Fibroblast of skin of left biceps (primary cell): ENCODE measurements at places on chromosomes 2 and 18.

DNA sequence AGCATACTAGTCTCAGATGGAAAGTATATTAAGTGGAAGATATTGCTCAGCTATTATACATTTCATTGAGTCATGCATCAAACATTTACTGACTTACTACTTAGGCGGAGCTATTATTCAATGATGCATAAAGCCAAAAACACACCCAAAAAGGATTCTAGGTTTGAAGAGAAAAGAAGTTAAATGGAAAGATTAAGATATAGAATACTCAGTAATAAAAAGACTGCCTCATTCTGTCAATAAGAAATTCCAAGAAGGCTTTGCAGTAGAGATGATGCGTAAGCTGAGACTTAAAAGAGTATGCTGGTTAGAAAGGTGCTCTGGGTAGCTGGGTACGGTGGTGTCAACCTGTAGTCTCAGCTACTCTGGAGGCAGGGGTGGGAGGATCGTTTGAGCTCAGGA lies 27.6 kb downstream of the STK17B start:
- no peak for DNase-seq

DNA sequence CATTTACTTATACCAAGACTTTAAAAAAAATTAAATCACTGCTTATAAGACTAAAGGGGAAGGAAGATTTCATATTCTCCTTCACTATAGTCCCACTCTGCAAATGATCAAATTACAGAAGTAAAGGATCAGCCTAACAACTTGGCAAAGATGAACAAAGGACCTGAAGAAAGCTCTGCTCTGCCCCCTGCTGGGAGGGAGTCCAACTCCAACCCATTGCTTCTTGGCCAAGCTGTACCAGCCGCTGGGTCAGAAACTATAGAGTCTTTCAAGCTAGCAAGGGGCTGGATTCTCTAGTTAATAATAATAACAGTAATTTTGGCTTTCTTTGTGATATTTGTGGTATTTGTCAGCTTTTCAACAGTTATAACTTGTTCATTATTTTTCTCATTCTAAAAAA lies 927.0 kb upstream of the CRIM1 start:
- DNase-seq, result no peak

DNA sequence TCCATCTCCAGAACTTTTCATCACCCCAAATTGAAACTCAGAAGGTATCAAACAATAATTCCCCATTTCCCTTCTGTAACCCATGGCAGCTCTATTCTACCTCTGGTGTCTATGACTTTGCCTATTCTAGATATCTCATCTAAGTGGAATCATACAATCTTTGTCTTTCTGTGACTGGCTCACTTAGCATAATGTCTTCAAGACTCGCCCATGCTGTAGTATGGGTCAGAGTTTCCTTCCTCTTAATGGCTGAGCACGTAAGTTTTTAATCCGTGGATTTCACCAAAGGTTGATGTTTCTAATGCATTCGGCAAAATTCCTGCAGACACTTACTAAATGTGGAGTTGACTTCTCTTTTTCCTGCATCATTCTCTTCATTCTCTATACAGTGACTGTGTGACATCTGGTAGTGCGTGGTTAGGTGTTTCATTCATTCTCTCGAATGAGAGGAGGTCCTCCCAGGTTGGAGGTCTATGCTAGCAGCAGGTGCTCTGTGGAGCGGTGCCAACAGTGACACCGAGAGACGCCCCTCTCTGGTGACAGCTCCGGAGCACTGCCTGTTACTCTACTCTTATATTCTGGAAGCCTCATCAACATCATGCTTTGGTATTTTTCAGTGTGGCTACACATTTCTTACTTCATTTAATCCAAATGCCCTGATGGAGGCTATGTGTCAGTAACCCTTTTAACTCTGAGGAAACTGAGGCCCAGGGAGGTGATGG lies 50.1 kb downstream of the ATOH8 start:
- no peak for DNase-seq

DNA sequence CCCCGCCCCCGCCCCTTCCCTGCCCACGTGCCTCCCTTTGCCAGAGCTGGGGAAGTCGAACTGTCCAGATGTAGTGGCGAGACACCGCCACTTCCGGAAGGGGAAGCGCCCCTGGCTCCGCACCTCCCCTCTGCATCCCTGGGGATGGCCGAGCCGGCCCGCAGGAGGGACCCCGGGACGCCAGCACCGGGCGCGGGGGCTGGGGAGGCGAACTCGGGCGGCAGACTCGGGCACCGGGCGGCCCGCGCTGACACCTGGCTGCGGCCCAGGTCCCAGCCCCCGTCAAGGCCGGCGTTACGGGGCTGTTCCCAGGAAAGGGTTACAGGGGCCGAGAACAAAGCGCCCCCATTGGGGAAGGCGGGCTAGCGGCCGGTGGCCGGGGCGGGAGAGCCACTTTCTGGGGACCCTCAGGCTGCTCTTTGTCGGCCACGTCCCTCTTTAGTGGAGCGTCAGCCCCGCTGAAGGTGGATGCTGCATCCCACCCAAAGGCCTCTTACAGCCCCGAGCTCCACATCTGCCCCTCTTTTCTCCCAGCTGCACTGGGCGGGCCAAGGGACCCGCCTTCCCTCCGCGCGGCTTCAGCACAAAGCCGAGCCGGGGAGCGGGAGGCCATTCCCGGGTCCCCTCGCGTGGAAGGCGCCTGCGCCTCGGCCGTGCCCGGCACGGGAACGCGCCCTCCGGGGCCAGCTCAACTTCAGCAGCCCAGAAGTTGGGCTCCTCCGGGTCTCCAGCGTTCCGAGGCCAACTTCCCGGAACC lies 1.3 kb downstream of the SDC1 start:
- DNase-seq, result no peak

- DNase-seq, result no peak
Measured at GRCh38 chr2:154600927-154601494, 97.5 kb upstream of the KCNJ3 start.

DNA sequence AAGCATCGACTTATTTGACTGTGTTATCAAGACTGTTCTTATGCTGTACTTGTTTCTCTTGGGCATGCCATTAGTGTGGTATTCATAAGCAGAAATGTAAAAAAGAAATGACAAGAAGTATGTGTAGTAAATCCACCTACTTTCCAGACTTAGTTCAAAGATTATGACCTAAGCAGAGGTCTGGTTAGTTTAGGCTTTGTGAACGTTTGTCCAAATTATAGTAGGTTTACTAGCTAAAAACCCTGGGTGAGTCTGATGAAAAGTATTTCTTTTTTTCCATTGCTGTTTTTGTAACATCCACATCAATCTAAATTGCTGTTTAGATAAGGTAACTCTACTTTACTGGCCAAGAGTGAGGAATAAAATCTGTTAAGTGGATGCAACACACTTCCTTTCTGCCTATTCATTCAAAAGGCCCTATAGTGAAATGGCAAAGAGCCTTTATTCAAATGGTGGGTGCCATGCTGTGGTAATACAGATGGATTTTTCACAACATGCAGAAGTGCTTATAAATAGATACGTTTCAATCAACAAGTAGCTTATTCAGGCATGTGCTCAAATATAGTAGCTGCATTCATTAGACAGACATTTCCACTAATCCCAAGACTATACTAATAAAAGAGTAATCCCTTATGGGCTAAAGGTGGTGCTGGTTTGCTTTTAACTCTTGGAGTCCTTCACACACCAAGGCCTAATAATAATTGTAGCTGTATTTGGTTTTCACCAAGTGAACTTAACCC lies 122.5 kb upstream of the LTBP1 start:
- no peak for DNase-seq

DNA sequence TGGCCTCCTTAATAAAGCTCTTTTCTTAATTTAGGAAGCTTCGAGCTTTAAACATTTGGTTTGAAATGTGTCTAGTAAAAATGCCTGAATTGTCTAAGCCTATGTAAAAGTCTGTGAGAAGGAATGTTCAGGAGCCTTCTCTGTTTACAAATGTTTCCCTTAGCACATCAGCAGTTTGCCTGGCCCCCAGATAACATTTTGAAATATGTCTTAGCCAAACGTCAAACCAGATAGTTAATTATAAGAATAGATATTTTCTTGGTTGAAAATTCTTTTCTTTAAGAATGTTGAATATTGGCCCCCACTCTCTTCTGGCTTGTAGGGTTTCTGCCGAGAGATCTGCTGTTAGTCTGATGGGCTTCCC lies 498.6 kb downstream of the CCDC85A start:
- no peak for DNase-seq

GRCh38 chr2:128773641-128774319 lies 455.1 kb upstream of the HS6ST1 start:
- DNase-seq, result no peak

DNA sequence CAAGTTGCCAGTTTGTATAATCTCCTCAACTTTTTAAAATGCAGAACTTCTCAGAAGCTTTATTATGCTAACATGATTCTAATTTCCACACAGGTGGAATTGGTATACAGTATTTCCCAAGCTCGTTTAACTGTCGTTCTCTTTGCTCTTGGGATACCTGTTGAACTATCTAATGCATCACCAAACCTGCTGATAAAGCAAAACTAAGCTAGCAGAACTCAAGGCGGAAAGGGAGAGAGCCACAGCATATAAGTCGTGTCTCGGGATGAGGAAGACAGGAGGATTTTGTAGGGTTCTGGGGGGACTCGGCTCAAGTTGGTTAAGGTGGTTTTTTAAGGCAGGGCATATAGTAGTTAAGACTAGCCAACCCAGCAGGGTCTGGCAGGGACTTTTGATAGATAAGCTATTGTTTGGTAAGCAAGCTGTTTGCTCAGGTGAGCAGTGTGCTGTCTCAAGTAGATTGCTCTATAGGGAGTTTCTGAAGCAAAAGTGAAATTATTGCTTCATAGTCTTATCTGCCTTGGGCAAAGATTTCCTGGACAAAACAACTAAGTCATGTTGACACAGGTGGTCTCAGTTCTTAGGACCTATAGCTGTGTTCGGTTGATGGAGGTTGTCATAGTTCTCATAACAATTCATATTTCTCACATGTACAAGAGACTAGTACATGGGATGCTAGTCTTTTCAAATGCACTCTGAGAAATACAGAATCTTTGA lies 28.2 kb upstream of the CHRNA1 start:
- no peak for DNase-seq

DNA sequence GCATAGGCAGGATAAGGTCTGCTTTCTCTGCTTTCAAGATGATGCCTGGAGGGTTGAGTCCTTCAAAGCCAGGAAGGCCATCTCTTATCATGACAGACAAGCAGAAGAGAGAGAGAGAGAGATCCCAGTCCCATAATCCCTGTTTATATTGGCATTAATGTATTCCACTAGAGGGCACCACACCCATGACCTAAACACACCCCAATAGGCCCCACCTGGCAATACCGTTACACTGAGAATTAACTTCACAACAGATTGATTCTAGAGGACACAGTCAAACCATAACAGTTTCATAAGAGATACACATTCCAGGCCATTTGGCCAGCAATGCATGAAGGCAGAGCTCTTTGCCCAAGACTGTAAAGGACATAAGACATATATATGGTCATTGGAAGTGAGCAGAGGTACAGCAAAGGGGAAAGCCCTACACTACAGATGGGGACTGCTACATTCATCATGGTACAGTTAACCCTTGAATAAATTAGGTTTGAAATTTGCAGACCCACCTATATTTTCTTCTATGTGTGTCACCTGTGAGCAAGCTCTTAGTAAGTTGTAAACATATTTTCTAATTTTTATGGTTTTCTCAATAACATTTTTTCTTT lies 1516.1 kb downstream of the RPIA start:
- no peak for DNase-seq

GRCh38 chr2:69202327-69202726 lies 184.7 kb downstream of the GFPT1 start:
- DNase-seq, result no peak

GRCh38 chr2:23767876-23768621 lies 158.9 kb downstream of the ATAD2B start:
- DNase-seq, result no peak
